Caki2 (cell line): ENCODE measurements at places on chromosomes 3 and 15. TPM values are rescaled to one million over a fixed set of nuclear protein-coding genes. Genes with fewer than 3 reads are reported as not detected.
A peak's percentile ranks its signal among the peaks of the same experiment; 100 is the strongest.

DNA sequence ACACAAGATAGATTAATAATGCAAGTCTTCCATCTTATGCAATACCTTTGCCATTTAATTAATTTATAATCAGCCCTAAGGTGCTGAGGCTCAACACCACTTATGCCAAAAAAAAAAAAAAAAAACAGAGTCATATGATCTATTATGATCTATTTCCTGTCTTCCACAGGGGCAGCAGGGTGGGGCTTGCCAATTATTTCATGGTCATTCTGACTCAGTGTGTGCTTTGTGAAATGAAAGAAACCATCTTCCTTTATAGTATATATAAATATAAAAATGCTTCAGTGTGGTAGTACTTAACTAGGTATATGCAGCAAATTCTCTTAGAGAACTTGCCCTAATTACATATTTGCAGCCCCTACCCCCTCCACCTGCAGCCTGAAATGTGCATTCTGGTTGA lies 7.2 kb upstream of the RARB start:
- no peak for DNase-seq

GRCh38 chr3:146550743-146551510 lies 6.5 kb upstream of the PLSCR1 start:
- DNase-seq: peak; percentile 23

RASGRF1 gene
- not detected in 2 replicates for total RNA-seq

DNA sequence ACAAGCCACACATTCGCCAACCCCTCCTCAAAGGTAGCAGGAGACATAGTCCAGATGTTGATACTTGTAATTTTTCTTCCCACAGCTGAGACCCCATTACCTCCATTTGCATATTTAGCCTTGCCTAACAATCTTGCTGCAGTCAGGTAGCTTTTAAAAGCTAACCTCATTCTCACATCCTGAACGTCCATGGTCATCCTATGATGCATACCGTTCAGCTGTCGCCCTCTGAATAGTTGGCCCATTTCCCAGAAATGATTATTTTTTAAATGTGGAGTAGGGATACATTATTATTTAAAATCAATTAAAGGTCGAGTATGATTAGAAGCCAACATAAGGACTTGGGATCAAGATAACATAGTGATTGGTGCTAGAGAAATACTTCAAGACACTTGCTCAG lies 165.0 kb downstream of the MEX3B start:
- no peak for DNase-seq

GRCh38 chr15:42143356-42143755 lies 13.1 kb downstream of the PLA2G4F start:
- DNase-seq: no peak
